AG08396 (cell line): ENCODE measurements at places on chromosomes 12 and 14.
A peak's percentile ranks its signal among the peaks of the same experiment; 100 is the strongest.

DNA sequence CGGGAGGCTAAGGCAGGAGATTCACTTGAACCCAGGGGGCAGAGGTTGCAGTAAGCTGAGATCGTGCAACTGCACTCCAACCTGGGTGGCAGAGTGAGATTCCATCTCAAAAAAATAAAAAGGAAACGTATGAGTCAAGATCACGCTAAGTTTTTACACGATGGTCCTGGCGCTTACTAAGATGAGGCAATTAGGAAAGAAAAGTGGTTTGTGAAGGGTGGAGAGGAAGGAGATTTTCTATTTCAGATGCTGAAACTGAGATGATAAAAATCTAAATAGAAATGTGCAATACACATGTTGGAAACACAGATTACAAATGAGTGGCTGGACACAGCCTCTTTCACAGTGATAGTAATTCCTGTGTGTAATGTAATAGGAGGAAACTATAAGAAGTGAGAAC is 63.2 kb downstream of the KDM5A start:
- DNase-seq, result no peak

GRCh38 chr12:67427336-67427735 is 158.2 kb downstream of the CAND1 start:
- no peak for DNase-seq

DNA sequence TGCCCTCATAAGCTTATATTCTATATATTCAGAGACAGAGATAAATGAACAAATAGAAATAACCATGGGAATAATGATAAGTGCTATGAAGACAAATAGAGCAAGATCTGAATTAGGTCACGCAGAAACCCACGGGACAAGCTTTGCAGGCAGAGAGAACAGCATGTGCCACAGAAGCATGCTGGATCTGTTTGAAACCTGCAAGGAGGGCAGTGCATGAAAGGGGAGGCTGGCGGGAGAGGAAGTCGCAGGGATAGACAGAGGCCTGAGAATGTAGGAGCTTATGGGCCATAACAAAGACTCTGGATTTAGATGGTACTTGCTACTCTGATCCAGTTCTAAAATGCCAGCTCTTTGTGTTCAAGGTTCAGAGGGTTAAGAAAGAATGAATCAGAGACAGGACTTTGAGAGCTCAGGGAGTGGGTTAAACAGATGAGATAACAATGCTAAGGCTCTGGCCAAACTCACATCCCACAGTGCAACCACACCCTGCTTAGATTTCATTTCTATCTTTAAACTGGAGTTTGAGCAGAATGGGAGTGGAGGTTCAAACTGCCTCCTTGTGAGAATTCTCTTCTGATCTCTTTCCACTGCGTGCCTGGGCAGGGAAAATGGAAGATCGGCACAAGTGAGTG is 49.2 kb upstream of the PPP1R12A start:
- peak; percentile 21 for DNase-seq

DNA sequence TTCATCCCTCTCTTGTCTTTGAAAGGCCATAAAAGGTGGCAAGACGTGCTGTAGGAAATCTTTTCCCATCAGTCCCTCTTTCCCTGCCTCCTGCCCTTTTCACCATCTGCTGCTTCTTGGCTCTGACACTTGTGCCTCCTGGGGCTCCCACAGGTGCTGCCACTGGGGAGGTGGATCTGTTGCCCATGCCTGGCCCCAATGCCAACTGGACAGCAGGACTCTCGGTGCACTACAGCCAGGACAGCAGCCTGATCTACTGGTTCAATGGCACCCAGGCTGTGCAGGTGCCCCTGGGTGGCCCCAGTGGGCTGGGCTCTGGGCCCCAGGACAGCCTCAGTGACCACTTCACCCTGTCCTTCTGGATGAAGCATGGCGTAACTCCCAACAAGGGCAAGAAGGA is 6.5 kb downstream of the CLSTN3 start:
- no peak for DNase-seq

DNA sequence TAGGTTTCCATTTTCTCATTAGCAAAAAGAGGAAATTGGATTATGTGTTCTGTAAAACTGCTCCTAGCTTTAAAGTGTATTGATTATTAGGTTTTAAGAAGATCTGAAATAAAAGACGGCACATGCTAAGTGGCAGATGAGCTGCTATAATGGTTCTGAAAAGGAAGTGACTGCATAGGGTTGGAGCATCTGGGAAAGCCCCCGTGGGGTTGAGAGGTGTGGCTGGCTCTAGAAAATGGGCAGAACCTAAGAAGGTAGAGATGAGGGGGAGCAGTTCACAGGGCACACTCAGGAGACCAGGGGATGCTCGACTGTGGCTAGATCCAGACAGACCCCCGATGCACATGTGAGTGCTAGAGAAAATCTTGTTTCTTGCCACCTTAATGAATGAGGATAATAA is 1.9 kb downstream of the IFNG-AS1 start:
- no peak for DNase-seq

DNA sequence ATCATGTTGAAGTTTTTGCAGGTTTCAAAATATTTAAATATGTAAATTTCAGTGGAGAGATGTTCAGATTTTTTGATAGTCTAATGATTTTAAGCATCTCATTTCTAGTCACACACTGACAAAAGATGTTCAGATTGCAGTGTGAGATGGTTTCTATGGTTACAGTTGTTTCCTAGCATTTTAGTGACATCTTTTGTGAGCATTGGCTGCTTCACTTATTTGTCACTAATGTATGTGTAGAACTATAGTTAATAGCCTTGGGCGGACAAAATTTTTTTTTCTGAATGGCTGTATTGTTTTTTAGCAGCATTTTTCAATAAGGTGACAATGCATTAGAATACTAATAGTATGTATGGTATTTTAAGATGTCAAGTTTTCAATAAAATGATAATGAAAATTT is 315.6 kb upstream of the PRKD1 start:
- DNase-seq, result no peak

- DNase-seq, result no peak
Measured at GRCh38 chr14:100469632-100470522, 117.3 kb downstream of the BEGAIN start.

DNA sequence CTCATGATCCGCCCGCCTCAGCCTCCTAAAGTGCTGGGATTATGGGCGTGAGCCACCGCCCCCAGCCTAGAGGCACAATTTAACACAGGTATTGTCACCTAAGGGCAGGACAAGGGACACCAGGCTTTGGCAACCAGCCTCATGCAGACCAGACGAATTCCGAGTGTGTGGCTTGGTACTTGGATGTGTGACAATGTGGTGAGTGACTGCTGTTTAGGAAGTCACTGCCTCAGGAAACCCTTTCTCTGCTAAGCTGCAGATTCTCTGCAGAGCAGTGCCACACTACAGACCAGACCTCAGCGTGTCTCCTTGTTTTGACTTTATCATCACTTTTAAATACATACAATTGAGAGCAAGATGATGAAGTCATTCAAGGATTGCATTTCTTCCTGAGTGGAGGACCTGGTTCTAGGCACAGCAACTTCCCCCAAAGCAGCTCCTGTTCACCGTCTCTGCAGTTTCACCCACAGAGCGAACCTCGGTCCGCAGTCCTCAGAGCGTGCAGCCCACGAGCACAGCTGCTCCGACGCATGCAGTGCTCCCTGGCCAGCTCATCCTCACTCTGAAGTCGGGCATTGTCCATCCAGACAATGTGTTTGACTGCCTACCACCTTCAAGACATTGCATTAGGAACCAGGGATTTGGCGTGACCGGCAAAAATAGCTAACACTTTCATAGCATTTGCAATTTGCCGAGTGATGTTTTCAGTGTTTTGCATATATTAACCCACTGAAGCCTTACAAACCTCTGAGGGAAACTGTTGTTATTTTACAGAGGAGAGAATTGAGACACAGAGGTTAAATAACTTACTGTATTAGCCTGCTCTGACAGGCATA is 235.2 kb downstream of the CHST11 start:
- DNase-seq, result no peak

DNA sequence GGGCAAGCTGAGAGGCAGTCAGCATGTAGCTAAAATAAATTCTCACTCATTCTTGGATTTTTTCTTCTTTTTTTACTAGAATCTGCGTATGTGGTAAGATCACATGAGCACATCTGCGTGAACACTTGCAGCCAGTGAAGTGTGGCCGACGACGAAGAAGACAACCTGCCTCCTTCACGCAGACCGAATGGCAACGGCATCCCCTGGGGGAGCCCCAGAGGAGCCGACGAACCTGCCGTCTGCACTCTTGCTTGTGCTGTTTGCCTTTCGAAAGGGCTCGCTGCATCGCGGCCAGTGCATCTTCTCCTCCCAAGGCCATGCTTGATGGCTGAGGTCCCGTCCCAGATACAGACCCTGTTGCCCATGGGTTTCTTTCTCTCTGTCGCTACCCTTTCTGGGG is 113.8 kb downstream of the KCNK10 start:
- DNase-seq, result no peak

GRCh38 chr12:11746940-11747716 is 97.7 kb downstream of the ETV6 start:
- no peak for DNase-seq

DNA sequence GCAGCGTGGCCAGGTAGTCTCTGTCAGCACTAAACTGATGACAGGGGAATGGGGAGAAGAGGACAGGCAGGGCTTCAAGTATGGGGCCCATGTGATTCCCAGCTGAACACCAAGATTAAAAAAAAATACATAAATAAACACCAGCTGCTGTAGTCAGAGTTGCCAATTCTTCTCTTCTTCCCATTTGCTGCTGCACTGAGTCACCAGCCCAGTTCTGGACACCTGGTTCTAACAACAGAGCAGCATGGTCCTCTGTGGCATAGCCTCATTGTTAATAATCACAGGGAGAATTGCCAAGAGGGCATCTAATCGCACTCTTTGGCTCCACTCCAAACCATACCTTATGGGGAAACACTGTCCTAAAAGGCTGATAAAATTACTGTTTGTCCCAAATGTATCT is 15.1 kb downstream of the PPM1H start:
- peak; percentile 32 for DNase-seq

DNA sequence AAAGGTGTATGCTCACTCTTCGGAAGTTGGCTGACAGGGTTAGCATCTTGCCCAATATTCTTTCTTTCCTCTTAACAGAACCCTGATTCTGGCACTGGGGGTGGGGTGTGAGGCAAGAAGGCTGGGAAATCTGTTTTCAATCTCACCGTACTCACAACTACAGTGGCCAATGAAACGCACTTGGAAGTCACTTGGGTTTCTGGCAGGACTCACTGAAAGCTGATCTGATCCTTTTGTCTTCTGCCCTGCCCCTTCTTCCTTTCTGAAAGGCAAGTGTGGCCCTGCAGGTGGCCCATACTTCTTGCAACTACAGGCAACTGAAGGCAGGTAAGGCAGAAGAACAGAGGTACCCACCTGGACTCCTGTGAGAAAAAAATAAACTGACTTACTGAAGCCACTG is 106.9 kb downstream of the STXBP6 start:
- DNase-seq, result no peak

GRCh38 chr12:144650-145284 is 69.2 kb downstream of the SLC6A12 start:
- DNase-seq, result no peak

GRCh38 chr12:27868139-27868538 is 88.1 kb upstream of the MANSC4 start:
- DNase-seq, result no peak

- DNase-seq, result no peak
Measured at GRCh38 chr12:90407841-90408240, 547.1 kb downstream of the CCER1 start.

DNA sequence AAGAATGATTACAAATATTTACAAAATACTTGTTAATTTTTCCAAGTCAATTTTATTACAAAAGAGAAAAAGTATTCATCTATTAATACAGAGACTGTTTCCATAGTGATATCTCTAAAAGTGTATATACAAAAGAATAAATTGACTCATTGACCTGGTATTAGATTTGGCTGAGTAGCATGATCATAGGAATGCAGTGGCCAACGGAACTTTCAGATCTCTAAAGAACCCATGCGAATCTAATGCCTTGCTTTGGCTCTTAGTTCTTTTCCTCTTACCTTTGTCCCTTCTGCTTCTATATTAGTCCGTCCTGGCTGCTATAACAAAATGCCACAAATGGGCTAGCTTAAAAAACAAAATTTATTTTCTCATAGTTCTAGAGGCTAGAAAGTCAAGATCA is 717.8 kb downstream of the TMTC2 start:
- DNase-seq, result no peak

DNA sequence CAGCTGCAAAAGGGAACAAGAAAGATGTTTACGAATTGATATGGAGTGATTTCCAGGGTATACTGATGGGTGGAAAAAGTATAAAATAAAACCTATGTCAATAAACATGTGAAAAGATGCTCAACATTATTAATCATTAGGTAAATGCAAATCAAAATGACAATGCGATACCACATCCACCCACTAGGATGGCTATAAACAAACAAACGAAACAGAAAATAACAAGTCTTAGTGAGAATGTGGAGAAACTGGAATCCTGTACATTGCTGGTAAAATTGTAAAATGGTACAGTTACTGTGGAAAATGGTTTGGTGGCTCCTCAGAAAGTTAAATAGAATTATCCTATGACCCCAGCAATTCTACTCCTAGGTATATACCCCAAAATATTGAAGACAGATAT is 9.5 kb upstream of the BEST3 start:
- no peak for DNase-seq

- no peak for DNase-seq
Measured at GRCh38 chr12:10612984-10613348, 443 bp downstream of the MAGOHB start.

- no peak for DNase-seq
Measured at GRCh38 chr12:75525263-75525662, 13.9 kb upstream of the KRR1 start.

DNA sequence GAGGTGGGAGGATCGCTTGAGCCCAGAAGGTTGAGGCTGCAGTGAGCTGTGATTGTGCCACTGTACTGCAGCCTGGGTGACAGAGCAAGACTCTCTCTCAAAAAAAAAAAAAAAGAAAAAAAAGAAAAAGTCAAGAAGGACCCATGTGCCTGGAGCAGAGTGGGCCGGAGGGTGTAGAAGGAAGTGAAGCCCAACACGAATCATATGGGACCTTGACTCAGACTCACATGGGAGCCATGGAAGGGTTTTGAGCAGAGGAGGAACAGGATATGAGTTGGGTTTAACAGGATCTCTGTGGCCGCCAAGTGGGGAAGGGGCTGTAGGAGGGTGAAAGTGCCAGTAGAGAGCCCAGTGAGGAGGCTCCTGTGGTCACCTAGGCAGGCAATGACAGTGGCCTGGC is 165.4 kb downstream of the PHETA1 start:
- DNase-seq, result no peak

DNA sequence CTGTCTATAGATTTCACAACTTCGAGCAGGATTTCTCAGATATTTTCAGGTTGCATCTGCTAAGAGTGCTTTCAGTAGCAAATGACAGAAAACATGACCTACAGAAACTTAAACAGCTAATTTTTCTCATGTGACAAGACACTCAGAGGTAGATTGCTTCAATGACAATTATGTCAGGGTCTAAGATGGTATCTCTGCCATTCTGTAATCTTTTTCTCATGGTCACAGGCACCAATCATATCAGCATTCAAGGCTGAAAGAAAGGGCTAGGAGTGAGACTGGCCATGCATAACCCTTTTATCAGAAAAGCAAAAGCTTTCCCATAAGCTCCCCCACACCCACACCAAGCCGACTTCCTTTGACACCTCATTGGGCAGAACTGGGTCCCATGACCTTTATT is 450.5 kb upstream of the FAR2 start:
- DNase-seq, result no peak
